ENCODE measurements at places on chromosomes 1 and 21.

- no peak overlapping the region for H3K4me3 ChIP-seq
- no peaks in the 10 kb centered on the region for H3K36me3 ChIP-seq
- peaks cover 9% of the 10 kb centered on the region for H3K4me1 ChIP-seq
Observed at GRCh38 chr1:244236721-244237120, 185.6 kb downstream of the ZBTB18 start.

GRCh38 chr1:236024641-236025040 is 40.2 kb downstream of the NID1 start:
- no peak overlapping the region for H3K27ac ChIP-seq
- H3K4me1 ChIP-seq: peaks cover 9% of the 10 kb centered on the region
- no peak for DNase-seq
- no peak overlapping the region for H3K4me3 ChIP-seq
- no peaks in the 10 kb centered on the region for H3K36me3 ChIP-seq

DNA sequence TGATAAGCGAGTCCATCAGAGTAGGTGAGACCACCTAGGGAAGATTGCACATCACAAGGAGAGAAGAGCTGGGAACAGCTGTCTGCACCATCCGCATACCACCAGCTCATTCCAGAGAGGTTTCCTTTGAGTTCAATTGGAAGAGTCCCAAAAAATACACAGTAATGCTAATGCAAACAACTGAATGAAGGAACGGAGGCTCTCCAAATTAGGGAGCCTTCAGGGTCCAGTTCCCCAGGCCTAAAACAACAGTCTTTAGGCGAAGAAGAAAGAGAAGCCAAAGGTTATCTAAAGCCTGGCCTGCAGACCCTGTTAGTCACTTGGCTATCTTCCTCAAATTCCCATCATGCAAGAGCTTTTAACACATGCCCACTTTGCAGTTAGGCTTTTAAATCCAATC is 246.4 kb downstream of the PBX1 start:
- H3K27ac ChIP-seq: no peak overlapping the region
- H3K4me3 ChIP-seq: no peak overlapping the region
- H3K36me3 ChIP-seq: no peaks in the 10 kb centered on the region
- DNase-seq: no peak
- no peaks in the 10 kb centered on the region for H3K27me3 ChIP-seq

DNA sequence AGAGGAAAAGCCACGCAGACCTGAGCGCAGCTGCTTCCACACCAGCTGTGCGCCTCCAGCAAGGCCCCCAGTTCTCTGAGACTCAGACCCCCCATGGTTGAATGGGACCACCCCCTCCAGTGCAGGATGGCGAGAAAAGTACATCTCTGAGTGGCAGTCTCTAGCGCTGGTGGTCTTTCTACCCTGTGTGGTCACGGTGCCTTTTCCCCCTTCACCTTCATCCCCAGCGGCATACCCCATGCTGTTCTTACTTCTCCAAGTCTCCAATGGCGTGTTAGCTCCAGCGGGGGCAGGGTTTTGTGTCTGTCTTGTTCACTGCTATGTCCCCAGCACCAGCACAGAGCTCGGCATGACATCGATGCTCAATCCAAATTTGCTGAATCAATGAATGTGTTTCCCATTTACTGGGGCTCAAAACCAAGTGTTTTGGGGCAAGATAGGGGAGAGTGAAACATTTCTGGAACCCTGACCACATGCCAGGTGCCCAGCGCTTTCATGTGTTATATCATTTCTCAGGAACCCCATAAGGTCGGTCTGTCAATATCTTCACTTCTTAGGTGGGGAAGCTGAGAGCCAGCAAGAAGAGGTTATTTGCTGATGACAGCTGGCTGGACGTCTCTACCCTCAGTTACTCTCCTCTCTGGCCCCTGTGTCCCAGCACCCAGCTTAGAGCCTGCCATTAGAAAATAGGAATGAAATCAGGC is 959 bp upstream of the SDC3 start:
- H3K36me3 ChIP-seq: no peaks in the 10 kb centered on the region
- no peak overlapping the region for H3K27ac ChIP-seq
- H3K27me3 ChIP-seq: peaks cover 53% of the 10 kb centered on the region
- peak overlapping the region; percentile 80 for H3K4me3 ChIP-seq
- H3K4me1 ChIP-seq: peaks cover 8% of the 10 kb centered on the region

- no peak for DNase-seq
- peak overlapping the region; percentile 40 for H3K27ac ChIP-seq
- peaks cover 12% of the 10 kb centered on the region for H3K36me3 ChIP-seq
- peak overlapping the region; percentile 1 for H3K4me3 ChIP-seq
- no peaks in the 10 kb centered on the region for H3K27me3 ChIP-seq
Observed at GRCh38 chr1:13753636-13754402, 53.8 kb downstream of the PRDM2 start.

DNA sequence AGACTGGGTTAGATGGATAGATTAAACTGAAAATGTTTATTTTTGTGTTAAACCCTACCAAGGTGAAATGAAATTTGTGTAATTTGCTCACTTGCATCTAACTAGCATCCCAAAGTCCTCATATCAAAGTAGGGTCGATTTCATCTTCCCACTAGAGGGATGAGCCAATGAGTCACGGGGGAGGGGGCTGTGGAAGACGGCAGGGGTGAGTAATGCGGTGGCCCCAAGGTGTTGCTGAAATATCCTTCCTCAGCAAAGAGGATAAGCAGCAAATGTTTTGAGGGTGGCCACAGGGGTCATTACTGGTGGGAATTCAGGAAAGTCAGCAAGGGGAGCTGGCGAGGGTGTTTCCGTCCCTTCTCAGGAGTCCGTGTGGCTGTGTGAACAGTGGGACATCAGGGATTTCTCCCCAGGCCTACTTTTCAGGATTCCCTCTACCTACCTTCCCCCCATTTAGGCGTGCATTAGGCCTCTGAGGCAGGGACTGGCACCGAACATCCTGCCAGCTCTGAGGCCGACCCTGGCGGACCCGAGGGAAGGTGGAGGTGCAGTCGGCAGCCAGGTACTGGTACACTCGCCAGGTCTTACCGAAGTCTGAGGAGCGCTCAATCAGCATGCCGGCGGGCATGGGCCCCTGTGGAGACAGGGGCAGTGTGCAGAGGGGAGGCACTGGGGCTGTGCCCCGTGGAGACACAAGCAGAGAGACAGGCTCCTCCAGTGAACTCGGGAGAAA is 18.1 kb downstream of the LAMB3 start:
- H3K27ac ChIP-seq: no peak overlapping the region
- H3K27me3 ChIP-seq: peaks cover 3% of the 10 kb centered on the region
- H3K4me1 ChIP-seq: peaks cover 6% of the 10 kb centered on the region
- H3K36me3 ChIP-seq: no peaks in the 10 kb centered on the region
- no peak for DNase-seq
- H3K4me3 ChIP-seq: no peak overlapping the region

DNA sequence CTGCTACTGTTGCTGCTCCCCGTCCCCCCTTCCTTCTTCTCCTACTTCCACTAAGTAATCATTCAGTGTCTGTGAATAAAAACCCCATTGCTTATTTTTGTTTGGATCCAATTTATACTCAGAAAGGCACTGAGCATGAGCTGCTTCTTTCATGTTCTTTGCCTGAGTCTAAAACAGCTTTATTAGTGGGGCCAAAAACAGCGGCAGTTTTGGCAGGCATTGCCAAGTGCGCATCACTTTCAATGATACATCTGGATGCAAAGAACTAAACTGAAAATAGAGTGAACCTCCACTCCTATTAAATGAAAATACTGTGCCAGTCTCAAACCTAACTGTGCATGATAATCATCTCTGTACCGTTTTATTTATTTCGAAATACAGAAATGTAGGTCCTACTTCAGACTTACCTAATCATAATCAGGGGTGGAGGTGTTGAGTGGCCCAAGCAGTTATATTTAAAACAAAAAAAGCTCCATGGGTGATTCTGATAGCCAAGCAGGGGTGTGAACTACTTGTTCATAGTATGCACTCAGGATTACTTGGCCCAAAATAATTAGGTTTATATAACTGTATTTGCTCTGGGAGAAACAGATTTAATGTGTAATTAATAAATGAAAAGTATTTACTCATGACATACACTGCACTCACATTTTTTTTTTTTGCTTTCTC is 48.4 kb downstream of the NEK7 start:
- H3K27me3 ChIP-seq: no peaks in the 10 kb centered on the region
- no peak overlapping the region for H3K4me3 ChIP-seq
- H3K27ac ChIP-seq: no peak overlapping the region

DNA sequence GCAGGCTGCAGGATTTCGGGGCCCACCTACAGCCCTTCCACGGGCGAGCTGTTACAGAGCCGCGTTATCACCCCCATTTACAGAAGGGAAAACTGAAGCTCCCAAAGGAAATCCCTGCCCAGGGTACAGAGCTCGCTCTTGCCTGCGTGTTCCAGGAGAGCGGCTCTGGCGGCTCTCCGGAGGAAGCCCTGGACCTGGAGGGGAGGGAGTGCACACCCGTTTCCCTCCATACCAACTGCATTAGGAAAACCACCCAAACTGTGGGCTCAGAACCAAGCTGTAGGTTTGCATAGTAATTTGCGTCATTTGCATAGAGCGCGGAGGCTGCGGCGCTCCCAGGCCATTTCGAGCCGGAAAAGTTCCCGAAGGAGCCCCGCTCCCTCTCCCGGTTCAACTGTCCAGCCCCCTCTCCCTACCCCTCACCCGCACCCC is 24.7 kb upstream of the ADGRB2 start:
- DNase-seq: no peak
- no peaks in the 10 kb centered on the region for H3K36me3 ChIP-seq
- peaks cover 14% of the 10 kb centered on the region for H3K4me1 ChIP-seq
- H3K4me3 ChIP-seq: peak overlapping the region; percentile 86
- H3K27ac ChIP-seq: peak overlapping the region; percentile 20

GRCh38 chr1:65704318-65704717 is 88.4 kb upstream of the PDE4B start:
- H3K27me3 ChIP-seq: peaks cover 41% of the 10 kb centered on the region
- no peak overlapping the region for H3K4me3 ChIP-seq
- DNase-seq: no peak
- H3K36me3 ChIP-seq: no peaks in the 10 kb centered on the region
- no peaks in the 10 kb centered on the region for H3K4me1 ChIP-seq

DNA sequence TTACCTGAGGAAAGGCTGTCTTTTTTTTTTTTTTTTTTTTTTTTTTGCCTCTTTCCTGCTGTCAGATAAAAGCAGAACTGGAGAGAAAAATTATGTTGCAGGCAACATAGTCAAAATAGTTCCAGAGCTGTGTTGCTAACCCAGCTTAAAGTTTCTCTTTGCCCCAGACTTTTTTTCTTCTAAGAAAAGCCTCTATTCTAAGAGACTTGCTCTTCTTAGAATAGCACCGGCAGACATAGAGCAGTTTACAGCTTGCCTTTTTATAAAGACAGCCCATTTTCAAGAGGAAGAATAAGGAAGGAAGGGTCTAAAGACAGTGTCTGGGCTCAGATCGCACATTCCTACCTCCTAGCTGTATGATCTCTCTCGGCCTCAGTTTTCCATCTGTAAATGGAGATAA is 88.7 kb downstream of the TENT5C start:
- DNase-seq: no peak
- H3K4me3 ChIP-seq: peak overlapping the region; percentile 58
- peaks cover 27% of the 10 kb centered on the region for H3K4me1 ChIP-seq
- H3K27me3 ChIP-seq: peaks cover 39% of the 10 kb centered on the region
- H3K36me3 ChIP-seq: no peaks in the 10 kb centered on the region

GRCh38 chr1:201656311-201657032 is 117.5 kb downstream of the NAV1 start:
- H3K4me3 ChIP-seq: no peak overlapping the region
- H3K27me3 ChIP-seq: peaks cover 10% of the 10 kb centered on the region
- no peaks in the 10 kb centered on the region for H3K36me3 ChIP-seq

DNA sequence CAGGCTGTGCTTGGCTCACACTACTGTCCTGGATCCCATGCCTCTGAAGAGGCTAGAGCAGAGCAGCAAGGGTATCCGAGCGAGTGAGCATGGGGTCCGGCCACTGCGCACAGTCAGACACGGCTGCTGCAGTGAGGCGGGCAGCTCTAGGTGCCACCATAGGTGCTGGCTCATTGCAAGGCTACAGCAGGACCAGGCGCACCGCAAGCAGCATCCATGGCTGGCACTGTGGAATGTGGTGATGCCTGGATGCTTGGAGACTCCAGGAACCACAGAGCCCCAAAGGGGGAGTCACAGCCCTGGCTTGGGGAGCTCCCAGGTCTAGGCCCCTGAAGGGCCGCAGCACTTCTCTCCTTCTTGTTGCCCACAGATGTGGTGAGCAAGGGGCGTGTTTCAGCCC is 47.2 kb downstream of the ATP6V1G3 start:
- H3K4me3 ChIP-seq: no peak overlapping the region
- no peaks in the 10 kb centered on the region for H3K27me3 ChIP-seq
- peaks cover 5% of the 10 kb centered on the region for H3K4me1 ChIP-seq
- no peak overlapping the region for H3K27ac ChIP-seq

DNA sequence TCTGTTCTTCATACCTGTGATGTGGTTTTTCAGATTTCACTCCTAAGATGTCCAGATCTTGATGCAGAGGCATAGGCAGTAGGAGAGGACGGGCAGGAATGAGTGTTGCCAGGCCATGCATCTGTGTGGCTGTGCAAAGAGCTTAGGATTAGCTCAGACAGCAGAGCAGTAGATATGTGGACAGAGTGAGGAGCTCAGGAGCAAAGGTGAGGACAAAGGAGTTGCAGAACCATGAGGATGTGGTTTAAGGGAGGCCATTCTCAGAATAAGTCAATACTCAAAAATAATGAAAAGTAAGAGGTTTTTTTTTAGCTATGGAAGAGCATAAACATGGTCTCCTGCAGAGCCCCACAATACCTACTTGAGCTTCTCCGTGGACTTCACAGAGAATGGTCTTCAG is 158.3 kb downstream of the HHAT start:
- peak overlapping the region; percentile 53 for H3K4me3 ChIP-seq
- H3K4me1 ChIP-seq: peaks cover 14% of the 10 kb centered on the region
- peak overlapping the region; percentile 37 for H3K27ac ChIP-seq
- peaks cover 11% of the 10 kb centered on the region for H3K36me3 ChIP-seq

DNA sequence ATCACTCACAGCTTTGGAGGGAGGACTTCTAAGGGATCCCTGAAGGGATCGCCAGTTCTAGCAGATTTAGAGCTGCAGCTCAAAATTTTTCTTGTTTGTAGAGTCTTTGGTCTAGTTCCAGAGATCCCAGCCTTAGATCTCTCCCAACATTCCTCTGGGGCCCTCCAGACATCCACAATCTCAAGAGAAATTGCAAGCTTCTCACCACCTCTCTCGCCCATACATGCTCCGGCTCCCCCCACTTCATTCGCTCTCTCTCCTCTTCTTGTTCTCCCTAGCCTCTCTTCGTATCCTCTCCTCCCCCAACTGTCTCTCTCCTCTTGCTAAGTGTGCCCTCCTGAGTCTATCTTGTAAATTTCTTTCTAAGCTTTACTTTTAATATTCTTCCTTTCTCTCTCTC is 15.1 kb upstream of the TUT4 start:
- peaks cover 8% of the 10 kb centered on the region for H3K27me3 ChIP-seq
- H3K36me3 ChIP-seq: peaks cover 2% of the 10 kb centered on the region
- DNase-seq: no peak
- no peak overlapping the region for H3K4me3 ChIP-seq

GRCh38 chr1:16376971-16377370 is 9.9 kb downstream of the SZRD1 start:
- H3K4me1 ChIP-seq: peaks cover 42% of the 10 kb centered on the region
- peak overlapping the region; percentile 28 for H3K27ac ChIP-seq

DNA sequence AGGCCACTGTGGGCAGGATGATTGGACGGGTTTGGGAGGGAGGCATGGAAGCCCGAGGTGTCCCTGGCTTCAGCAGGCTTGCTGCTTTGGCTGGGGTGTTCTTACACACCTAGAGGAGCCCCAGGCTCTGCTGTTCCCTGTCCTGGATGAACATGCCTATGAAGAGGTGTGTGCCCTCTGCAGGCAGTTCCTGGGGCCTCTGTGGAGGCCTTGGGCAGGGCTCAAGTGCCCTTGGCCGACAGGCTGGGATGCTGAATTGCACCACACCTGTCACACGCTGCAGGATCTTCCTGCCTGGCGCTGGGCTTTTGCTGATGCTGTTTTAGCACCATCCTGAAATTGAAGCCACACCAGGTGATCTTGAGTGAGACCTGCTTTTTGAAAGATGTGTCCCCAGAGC is 415.0 kb upstream of the VAMP3 start:
- H3K4me3 ChIP-seq: no peak overlapping the region
- no peaks in the 10 kb centered on the region for H3K4me1 ChIP-seq
- H3K36me3 ChIP-seq: no peaks in the 10 kb centered on the region
- no peaks in the 10 kb centered on the region for H3K27me3 ChIP-seq
- no peak for DNase-seq
- no peak overlapping the region for H3K27ac ChIP-seq
